ENCODE measurements at places on chromosomes 2 and 18. TPM values are rescaled to one million over a fixed set of nuclear protein-coding genes. Genes with fewer than 3 reads are reported as not detected.

Gene OR6B2
- not detected for polyA plus RNA-seq

Gene CIB4
- polyA plus RNA-seq: not detected

Gene SP3
- polyA plus RNA-seq: 25.4 TPM

Gene DNER
- 1.1 TPM for polyA plus RNA-seq

Gene KCNF1
- polyA plus RNA-seq: not detected

Gene SERPINB11
- not detected for polyA plus RNA-seq

Gene CYS1
- 14.7 TPM for polyA plus RNA-seq

Gene CTIF
- 99.7 TPM for polyA plus RNA-seq

Gene ST6GAL2
- polyA plus RNA-seq: 9.3 TPM

Gene AOX1
- 7.6 TPM for polyA plus RNA-seq

Gene DNAJC27
- polyA plus RNA-seq: 2.5 TPM

Gene ITGB6
- polyA plus RNA-seq: not detected

Gene CPO
- 0.69 TPM for polyA plus RNA-seq

Gene FARSB
- polyA plus RNA-seq: 11.4 TPM

Gene SLC38A11
- 0.63 TPM for polyA plus RNA-seq

Gene KIF1A
- polyA plus RNA-seq: 0.25 TPM

Data from aorta (tissue), 5 donors.